GM12878 (cell line): ENCODE measurements at places on chromosomes 1 and 21.
A peak's percentile ranks its signal among the peaks of the same experiment; 100 is the strongest.

DNA sequence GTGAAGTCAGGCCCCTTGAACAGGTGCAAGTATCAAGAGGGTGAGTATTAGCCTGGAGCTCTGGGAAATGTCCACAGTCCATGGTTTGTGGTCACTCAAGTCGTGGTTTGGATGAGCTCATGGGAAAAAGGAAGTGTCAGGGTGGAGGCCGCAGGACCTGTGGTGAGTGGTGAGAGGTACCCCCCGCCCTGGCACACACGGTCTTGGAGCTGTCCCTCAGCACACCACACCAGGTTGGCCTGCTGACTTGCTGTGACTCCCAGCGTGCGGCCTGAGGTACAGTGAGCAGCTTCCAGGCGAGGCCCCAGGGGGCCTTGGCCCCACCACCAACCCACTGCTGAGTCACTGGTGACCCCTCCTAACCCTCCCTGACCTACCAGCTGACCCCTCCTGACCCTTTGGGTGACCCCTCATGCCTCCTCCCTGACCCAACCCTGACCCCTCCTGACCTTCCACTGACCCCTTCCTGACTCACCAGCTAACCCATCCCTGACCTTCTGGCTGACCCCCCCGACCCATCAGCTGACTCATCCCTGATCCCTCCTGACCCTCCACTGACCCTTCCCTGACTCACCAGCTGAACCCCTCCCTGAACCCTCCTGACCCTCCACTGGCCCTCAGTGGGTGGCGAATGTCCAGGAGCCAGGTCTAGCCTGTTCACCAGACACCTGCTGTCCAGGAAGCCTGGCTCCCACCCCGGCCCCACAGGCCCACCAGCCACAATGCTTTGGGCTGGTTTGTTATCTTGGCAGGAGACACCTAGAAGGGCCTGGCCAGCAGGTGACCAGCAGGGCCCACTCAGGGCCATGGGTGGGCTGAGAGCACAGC lies 34.8 kb upstream of the RNF187 start:
- DNase-seq: no peak

- DNase-seq: no peak
These were observed 22.2 kb downstream of the SLC26A9 start for GRCh38 chr1:205920861-205921569.

DNA sequence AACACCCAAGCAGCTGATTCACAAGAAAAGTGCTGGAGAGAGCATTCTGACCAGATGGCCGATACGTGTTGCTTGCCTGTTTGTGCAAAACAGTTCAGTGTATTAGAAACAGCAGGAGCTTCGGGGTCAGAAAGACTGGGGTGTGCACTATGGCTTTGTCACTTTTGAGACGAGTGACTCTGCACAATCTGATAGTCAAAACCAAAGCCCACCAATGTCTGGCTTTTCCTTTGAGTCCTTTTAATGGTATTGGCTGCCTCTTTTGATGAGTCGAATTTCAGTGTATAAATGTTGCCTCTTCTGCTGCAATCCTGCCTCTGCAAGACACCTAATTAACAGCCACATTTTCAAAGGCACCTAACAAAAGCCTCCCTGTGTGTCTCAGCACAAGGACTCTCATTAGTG lies 444.6 kb downstream of the AJAP1 start:
- DNase-seq: no peak

GRCh38 chr1:54376430-54377039 lies 29.7 kb downstream of the SSBP3 start:
- DNase-seq: peak; percentile 84

DNA sequence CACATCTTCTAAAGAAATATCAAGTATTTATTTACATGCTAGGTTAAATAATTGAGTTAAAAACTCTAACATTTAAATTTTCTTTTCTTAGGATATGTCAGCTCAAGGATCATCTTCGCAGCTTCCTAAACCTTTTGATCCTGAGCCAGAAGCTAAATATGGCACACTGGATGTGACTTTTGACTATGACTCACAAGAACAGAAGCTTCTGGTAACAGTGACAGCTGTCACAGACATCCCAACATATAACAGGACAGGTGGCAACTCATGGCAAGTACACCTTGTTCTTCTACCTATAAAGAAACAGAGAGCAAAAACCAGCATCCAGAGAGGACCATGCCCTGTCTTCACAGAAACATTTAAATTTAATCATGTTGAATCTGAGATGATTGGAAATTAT lies 132.7 kb upstream of the SERTAD4 start:
- no peak for DNase-seq

- DNase-seq: no peak
These were observed 4.2 kb downstream of the B3GALT6 start for GRCh38 chr1:1236176-1236763.

GRCh38 chr1:200909757-200910239 lies 15.1 kb downstream of the INAVA start:
- DNase-seq: peak; percentile 64

- DNase-seq: no peak
These were observed 37.5 kb downstream of the EDN2 start for GRCh38 chr1:41446851-41447610.

DNA sequence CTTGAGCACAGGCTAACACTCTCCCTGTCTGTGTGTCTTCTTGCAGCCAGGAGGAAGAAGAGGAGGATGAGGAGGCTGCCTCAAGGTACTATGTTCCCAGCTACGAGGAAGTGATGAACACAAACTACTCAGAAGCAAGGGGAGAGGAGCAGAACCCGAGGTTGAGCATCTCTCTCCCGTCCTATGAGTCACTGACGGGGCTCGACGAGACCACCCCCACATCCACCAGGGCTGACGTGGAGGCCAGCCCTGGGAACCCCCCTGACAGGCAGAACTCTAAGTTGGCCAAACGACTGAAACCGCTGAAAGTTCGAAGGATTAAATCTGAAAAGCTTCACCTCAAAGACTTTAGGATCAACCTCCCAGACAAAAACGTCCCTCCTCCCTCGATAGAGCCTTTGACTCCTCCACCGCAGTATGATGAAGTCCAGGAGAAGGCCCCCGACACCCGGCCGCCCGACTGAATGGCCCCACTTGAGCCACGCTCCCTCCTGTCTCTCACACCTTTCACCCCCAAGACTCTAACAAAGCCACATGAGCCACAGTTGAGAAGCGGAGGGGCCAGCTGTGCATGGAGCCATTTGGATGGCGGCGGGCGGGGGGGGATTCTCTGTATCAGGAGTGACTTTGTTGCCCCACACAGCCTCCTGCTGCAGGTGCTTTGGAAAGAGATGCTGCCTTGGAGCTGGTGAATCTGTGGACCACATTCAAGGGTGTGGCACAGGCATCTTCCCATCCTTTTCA lies 27.6 kb upstream of the FHAD1 start:
- no peak for DNase-seq

DNA sequence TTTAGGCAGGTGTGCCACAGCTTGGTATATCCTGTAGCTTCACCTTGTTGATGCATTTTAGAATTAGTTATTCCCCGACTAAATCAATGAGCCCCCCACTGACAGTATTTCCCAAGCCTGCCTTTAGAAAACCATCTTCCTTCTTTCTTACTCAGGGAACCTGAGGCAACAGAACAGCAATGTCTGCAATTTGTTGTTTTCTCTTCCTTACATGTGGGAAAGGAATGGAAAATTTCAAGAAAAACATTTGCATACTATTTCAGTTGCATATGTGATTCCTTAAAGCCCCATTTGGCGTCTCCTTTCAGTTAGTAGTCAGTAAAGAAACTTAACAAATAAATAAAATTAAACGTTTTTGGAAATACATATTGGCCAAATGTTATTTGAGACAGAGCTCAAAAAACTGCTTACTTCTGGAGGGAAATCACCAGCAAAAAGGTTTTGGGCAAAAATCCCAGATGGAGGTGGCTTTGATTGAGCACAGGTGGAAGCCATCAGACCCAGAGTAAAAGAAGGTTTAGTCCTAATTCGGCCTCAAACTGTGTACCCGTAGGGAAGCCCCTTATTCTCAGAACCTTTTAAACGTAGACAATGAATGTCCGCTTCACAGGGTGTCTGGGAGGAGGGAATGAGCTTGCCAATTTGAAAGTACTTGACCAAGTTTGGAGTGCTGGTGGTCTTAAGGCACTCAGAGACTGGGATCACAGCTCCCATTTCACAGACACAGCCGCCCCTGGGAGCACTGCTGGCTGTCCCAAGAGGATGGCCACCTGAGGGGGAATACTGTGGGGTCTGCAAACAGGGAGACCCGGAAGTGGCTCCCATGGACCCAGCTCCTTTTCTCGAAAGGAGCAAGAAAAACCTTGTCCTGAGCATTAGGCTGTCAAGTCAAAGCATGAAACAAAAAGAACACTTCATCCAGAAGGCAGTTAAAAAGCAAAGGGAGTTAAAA lies 9.4 kb downstream of the LHX4 start:
- no peak for DNase-seq

DNA sequence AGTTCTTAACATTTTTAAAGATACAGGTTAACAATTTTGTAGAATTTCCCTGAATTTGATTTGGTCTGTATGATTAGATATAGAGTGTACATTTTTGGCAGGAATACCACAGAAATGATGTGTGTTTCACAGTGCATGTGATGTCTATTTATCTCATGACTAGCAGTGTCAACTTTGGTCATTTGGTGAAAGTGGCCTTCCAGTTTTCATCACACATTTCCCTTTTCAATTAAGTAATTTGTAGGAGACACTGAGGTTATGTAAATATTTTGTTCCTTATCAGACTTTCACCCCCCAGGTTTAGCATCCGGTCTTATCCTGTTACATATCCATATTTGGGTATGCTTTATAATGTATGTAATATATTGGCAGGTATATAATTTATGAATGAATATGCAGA lies 41.8 kb downstream of the MAP3K7CL start:
- no peak for DNase-seq

- peak; percentile 68 for DNase-seq
These were observed 100.1 kb upstream of the S1PR1 start for GRCh38 chr1:101136739-101137138.

DNA sequence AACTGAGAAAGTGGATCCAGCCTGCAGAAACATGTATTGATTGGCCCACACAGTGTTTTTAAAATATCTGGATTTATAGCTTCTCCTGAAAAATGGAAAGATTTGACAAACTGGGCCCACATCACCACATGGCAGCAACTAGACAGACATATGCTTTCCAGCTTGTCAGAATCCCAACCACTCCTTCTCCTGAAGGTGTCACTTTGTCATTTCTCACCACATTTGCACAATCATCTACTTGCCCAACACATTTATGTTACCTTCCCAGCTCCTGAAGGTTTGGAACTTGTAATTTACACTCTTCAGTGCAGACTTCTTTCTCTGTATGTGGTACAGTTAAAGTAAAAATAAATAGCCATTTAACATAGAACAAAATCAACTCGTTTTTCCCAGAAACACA lies 126.1 kb upstream of the KIAA1614 start:
- DNase-seq: no peak

- no peak for DNase-seq
These were observed 93.8 kb downstream of the LAMC2 start for GRCh38 chr1:183279835-183280234.

GRCh38 chr1:217244971-217245370 lies 385.9 kb downstream of the GPATCH2 start:
- no peak for DNase-seq

- DNase-seq: no peak
These were observed 3.2 kb downstream of the GSTM2 start for GRCh38 chr1:109671067-109671466.

DNA sequence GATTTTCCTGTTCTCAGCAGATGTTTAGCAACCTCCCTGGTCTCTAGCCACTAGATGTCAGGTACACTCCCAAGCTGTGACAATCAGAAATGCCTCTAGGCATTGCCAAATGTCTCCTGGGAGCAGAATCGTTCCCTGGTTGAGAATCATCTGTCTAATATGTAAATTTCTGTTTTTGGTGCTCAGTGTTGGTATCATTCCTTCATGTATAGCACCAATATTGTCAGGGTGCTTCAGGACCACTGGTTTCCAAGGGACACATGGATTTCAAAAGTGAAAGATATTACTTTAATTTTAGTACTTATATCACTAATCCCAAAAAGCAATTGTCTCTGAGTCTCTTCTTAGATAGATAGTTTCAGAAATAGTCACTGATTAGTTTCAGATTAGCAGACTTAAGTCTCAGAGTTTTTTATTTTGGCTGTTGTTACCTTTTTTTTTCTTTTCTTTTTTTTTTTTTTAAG lies 160.1 kb downstream of the PTPRC start:
- DNase-seq: peak; percentile 57

GRCh38 chr21:26188422-26188821 lies 17.9 kb upstream of the APP start:
- no peak for DNase-seq
